ENCODE measurements at places on chromosomes 13 and 19.

DNA sequence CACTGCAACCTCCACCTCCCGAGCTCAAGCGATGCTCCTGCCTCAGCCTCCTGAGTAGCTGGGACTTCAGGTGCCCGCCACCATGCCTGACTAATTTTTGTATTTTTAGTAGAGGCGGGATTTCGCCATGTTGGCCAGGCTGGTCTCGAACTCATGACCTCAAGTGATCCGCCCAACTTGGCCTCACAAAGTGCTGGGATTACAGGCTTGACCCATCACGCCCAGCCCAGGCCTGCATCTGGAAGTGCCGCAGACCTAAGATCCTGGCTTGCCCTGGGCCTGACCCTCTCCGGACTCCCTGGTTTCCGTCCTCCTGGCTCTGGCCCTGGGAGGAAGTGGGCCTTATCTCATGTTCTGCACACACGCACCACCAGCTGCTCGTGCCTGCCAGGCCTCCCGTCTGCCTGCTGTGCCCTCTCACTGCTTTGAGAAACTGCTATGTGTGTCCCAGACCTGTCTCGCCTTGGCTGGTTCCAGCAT is 4.7 kb upstream of the PTGIR start:
- DNase-seq = no peak

DNA sequence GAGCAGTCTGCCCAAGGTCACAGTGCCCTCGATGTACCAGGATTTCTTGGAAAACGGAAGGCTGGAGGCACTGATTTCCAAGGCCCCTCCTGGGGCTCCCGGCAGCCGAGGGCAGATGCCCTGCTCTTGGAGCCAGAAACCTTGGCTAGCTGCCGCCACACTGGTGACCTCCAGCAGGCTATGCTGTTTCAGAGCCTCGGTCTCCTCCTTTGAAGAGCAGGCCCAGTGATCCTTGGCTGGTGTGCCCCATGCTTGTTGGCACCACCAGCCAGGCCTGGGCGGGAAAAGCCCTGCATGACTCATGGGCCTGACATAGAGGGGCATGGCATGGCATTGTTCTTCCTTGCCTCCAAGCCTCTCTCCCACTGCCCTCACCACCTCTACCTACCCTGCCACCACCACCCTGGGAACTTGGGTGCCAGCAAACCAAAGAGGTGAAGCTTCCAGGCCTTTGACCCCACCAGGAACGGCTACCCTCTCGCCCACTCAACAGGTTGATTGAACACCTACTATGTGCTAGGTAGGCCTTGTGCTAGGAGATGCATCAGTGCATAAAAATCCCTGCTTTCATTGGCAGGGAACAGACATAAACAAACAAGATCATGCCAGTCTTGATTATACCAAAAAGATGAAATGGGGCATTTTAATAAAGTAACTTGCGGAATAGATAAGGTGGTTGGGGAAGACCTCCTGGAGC is 1.6 kb upstream of the CLEC11A start:
- DNase-seq = no peak

- no peak for DNase-seq
Observed at GRCh38 chr19:7706188-7706954, 4.4 kb upstream of the FCER2 start.

DNA sequence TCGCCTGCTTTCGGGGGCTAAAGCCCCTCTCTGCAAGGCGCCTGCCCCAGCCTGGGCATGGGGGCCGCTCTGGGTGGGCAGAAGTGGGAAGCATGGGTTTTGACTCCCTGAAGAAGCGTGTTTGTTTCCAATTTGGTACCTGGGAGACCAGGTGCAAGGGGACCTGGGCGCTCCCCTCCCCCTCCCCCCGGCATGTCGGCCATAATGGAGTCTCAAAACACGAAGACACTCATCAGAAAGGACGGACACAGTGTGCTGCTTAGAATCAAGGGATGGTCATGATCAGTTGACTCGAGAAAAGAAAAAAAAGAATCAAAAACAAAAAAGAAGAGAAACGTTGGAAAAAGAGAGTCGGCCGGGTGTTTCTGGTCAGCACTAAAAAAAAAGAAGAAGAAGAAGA is 76.8 kb downstream of the IER2 start:
- DNase-seq = no peak

GRCh38 chr13:65063753-65064152 is 2166.4 kb downstream of the PCDH9 start:
- no peak for DNase-seq

GRCh38 chr19:39410831-39411080 is 1.7 kb upstream of the PLEKHG2 start:
- DNase-seq = no peak

GRCh38 chr19:7393459-7393858 is 44.7 kb downstream of the ARHGEF18 start:
- DNase-seq = no peak

DNA sequence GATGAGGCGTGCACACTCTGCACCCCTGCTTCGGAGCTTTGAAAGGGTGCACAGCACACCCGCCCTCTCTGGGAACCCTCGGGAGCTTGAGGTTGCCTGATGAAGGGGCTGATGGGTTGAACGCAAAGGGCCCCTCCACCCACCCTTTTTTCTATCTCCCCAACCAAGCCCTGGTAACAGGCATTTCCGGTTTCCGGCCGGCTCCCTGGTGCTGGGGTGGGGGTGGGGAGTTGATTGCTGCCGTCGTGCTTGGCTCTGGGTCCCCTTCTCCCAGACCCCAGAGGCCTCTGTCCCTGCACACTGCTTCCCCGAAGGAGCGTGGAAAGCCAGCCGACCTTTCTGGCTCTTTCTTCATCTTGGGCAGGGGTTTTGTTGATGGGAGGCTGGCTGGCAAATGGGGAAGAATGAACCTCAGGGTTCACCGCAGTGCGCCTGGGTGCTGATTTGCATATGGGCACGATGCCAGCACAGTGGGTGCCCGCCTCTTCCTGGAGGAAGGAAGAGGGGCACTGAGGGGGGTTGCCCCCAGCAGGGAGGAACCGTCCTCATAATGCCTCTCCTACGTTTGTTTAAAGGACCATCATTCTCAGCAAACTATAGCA is 29.1 kb downstream of the VAV1 start:
- no peak for DNase-seq

DNA sequence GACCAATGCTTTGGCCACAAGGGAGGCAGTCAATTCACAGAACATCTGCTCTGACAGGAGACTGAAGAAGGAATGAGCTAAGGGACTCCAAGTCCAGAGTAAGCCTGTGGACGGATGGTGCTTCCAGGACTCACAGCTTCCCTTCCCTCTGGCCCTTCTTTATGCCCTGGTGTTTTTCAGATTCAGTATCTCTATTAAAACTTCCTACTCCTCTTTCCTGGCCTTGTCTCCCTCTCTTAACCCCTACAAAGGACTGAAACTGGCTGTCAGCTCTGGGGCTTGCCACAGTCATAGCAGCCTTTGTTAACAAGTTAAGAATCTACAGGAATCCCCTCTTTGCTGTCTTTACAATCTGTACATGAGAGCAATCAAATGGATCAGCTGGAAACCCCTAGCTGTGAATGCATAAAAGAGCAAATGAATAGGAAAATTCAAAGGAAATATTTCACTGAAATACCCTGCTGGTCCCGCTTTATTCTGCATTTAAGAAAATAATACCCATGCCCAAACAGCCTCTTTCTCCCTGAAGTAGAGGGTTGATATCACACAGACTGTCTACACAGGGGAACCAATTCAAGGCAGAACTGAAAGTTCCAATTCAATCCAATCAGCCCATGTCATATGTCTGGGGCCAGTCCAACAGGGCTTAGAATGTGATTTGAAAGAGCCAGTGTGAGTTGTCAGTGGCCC is 192.3 kb downstream of the MZT1 start:
- no peak for DNase-seq

GRCh38 chr13:107124129-107124718 is 556.3 kb upstream of the ARGLU1 start:
- no peak for DNase-seq

DNA sequence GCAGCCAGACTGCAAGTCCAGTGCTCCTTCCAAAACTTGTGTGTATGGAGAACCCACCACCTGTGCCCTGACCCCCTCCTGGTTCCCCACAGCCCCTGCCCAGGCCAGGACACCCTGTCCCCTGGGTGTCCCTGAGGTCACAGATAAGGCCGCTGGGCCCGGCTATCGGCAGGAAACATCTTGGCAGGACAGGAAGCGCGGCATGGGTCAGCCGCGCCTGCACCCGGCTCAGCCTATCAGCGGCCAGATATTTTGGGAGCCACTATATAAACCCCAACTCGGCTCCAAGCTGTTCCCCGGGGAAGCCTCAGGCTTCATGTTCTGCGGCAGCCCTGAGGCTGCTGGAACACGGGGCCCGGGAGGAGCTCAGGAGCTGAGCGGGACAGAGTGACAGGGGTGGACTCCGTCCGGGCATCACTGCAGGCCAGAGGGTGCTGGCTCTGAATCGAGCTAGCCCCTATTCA is 60.8 kb downstream of the AP1M1 start:
- DNase-seq = no peak

- DNase-seq = no peak
Observed at GRCh38 chr19:16586991-16587832, 15.0 kb upstream of the SLC35E1 start.

Data from LNCaP clone FGC (cell line).